ENCODE measurements at places on chromosomes 5 and 9.

- no peak for DNase-seq
Measured at GRCh38 chr9:128503870-128504269, 649 bp upstream of the GLE1 start.

- DNase-seq = no peak
Measured at GRCh38 chr5:171299851-171300250, 9.2 kb upstream of the TLX3 start.

DNA sequence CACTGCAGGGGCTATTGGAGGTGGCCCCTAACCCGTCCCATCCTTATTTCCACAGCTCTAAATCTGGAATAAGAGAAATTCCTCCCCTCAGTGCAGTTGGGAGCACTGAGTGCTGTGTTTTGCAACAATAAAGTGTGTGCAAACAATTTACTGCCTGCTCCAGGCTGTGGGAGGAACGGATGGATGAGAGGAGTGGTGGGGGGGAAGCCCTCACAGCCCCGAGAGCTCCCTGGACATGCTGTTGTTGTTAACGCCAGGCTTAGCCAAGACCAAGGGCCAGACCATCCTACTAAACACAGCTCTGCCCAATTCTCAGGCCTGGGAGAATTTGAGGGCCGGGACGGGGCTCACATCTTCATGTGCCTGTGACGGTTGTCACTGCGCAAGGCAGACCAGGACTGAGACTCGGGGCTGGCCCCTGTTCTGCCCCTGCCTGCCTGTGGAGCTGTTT lies 200.2 kb downstream of the DAB2IP start:
- DNase-seq = no peak

- DNase-seq = no peak
Measured at GRCh38 chr9:78044189-78044588, 12.6 kb upstream of the GNAQ start.

GRCh38 chr9:124792257-124793014 lies 15.5 kb downstream of the OLFML2A start:
- DNase-seq = no peak

DNA sequence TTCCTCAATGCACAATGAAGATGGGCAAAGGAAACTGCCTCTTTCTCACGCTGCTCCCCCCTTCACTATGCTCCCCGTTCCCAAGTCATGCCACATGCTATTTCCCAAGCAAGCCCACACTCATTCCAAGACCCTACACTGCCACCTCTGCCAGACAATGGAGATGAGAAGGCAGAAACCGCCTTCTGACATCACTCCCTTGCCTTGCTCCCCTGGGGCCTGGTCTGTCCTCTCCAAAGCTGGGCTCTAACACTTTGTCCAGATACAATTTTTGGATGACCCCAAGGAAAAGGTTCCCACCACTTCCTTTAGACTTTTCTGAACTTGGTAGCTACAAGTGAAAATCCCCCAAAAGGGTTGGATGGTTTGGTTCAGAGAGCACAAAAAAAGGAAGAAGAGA lies 7.2 kb upstream of the ADRA1B start:
- no peak for DNase-seq

GRCh38 chr9:85064811-85065371 lies 395.4 kb downstream of the NTRK2 start:
- DNase-seq = no peak

DNA sequence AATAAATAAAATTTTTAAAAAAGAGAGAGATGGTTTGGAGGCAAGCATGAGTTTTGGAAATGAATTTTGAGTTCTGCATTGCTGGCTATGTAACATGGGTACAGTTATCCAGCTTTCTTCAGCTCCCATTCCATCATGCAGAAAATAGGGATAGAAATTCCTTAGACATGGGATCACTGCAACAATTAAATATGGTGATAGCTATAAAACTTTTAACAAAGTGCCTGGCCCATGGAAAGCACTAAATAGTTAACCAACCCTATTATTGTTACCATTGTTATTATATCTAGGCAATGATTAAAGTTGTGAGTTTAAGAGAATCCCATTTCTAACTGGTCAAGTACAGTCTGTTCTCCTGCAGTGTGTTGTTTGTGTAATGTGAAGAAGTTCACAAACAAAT lies 115.4 kb upstream of the GAS1 start:
- no peak for DNase-seq

DNA sequence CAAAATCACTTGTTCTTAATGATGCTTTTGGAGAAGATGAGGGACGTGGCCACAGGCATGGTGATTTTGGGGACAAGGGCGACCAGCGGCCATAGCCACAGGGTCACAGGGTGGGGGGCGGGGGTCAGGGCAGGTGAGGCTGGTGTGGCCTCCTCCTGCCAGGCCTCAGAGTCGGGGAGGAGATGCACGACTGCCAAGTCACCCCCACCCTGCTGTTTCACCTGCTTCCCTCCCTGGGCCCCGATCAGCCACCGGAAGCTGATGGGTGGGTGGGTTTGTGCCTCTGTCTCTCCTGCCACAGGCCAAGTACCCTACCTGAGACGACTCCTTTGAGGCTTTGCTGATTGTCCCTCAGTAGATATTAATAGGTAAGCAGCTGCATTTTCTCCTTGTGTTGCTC lies 199.3 kb downstream of the PAX5 start:
- DNase-seq = no peak

GRCh38 chr5:98635656-98636055 lies 137.8 kb upstream of the RGMB start:
- DNase-seq = no peak

DNA sequence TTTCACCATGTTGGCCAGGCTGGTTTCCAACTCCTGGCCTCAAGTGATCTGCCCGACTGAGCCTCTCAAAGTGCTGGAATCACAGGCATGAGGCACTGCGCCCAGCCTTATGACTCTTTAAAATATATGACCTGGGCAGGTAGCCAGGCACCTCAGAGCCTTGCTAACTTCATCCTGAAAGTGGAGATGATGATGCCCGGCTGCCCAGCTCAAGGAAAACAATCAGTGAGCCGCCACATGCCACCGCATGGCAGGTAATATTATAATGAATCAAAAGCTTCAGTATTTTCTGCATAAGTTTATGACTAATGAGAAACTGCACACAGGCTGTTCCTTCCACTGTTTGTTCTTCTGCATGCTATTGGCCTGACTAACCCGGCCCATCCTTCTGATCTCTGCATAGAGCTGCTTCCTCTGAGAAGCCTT lies 30.4 kb upstream of the DMRT1 start:
- DNase-seq = no peak

DNA sequence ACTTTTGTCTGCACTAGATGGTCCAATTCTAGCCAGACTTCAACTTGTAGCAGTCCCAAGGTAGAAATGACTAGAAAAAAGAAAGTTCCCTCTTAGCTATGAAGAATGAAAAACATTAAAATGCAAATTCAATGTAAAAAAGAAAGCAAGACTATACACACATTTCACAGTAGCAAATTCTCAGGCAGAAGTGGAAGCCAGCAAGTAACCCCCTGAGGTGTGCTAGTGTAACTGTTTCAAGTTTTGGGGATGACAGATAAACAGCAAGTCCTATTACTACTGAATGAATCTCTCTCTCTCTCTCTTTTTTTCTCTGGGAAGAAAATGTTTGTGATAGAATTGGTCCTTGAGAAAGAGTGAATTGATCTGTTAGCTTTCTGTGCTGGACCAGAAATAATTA lies 185.6 kb downstream of the EFNA5 start:
- DNase-seq = no peak

GRCh38 chr9:99489060-99489413 lies 267.0 kb downstream of the SEC61B start:
- DNase-seq = peak; percentile 65

DNA sequence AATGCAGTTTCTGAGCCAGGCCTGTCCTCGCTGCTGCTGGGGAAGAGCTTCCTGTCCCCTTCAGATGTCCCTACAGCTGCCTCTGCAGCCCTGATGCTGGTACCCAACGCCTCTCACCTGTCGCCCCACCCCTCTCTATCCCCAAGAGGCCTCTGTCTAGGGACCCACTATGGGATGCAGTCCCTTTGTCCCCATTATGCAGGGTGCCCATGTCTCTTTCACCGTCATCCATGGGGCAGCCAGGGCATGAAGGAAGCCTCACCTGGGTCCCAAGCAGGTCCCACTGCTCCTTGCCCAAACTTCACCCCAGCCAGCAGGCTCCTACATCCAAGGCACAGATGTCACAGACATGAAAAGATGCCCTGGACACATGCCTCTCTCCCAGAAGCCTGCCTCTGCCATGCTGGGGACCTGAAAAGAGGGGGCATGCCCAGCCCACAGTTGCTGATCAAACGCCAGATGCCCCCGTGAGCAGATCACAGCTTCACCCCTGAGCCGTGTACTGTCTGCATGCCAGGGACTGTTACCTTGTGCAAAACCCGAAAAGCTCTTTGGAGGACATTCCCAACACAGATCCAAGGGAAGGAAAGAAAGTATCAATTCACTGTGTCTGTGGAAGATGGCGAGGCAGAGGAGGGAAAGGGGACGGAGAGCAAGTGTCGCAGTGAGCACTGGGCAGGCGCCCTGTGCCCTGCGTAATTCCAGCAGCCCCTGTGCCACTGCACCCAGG lies 81.0 kb downstream of the ADAMTS2 start:
- no peak for DNase-seq

- no peak for DNase-seq
Measured at GRCh38 chr5:143966280-143966679, 154.3 kb downstream of the HMHB1 start.

- no peak for DNase-seq
Measured at GRCh38 chr5:17069995-17070511, 134.0 kb upstream of the MYO10 start.

- DNase-seq = no peak
Measured at GRCh38 chr9:89454498-89455355, 43.2 kb downstream of the SEMA4D start.

DNA sequence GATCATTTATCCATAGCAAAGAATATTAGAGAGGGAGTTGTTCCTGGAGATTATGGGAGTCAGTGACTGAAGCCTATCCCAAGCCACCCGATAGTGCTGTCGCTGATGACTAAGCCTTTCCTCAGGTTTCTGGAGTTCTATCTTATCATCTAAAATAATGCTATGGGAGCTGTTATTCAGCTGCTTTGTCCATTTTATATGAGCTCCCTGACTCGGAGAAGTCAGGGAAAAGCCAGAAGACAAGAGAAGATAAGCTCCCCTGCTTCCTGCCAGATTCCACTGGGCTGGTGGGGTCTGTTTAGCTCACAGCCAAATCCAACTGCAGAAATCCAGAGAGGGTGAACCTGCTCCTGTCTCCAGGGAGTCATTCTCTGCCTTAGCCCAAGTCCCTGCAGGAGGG lies 148.2 kb downstream of the DROSHA start:
- DNase-seq = no peak

DNA sequence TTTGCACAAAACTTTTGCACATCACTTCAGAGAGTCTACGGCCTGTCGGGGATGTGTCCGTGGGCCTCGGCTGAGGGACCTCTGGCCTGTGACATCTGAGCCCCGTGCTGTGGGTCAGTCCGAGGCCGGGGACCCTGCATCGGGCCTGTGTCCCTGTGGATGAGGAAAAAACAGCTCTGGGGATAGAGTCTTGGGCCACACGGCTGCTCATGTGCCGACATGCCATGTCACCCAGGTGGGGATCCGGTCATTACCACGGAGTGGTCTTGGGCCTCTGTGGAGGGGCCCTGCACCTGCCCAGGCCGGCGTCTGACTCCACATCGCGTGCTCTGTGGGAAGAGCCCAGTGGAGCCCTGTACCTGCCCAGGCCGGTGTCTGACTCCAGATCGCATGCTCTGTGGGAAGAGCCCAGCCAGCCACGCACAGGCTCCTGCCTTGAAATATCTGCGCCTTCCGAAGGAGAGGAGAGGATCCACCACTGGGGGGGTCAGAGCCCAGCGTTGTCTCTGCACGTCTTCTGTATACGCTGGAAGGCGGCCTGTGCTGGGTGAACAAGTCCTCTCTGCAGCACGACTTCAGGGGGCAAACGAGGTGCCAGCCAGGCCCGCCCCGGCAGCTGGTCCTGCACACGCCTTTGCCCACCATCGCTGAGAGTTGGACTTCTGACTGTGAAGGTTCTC lies 27.5 kb upstream of the IRX4 start:
- DNase-seq = no peak

DNA sequence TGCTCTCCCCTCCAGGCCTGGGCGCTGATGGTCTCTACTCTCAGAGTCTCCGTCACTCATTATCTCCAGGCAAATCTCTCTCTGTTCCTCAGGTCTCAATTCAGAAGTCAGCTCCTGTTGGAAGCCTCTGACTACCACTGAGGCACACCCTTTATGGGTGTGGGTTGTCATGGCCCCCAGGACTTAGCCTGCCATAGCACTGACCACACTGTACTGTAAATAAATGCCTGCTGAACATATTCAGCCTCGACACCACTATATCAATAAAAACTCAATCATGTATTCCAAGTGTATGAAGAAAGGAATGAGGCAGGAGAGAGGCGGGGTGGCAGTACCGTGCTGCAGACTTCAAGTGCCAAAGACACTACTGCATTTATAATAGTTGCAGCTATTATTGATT lies 88.9 kb downstream of the PCDH1 start:
- DNase-seq = no peak

DNA sequence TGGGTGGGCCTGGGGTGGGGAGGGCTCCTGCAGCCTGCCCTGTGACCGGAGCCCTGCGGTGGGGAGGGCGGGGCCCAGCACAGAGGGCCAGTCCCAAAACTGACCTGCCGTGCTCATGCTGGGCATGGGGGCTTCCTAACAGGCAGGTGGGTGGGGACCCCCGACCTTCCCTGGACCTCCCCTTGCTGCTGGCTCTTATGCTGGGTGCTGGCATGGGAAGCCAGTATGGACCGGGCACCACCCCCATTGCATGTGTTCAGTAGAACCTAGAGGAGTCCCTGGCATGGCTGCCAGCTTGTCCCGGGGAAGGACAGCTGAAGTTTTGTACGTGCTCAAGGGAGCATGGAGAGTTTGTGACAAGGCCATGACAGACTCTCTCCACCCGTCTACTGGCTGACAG lies 37.1 kb downstream of the WNK2 start:
- no peak for DNase-seq

DNA sequence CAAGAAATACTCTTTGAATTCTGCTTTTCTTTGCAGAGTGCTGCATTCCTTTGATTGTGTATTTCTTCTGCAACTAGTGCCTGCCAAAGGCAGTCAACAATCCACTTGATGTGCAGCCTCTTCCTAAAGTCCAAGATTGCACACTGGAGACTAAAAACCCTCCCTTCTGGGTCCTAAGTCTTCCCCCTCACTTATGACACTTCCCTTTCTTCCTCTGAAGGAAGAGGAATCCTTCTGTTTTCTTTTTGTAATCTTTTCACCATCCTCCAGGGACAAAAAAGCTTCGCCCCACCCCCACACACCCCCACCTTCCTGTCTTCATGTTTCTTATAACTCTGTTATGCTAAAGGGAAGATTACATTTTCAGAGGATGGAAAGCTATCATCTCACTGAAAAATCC lies 39.9 kb downstream of the WDR36 start:
- no peak for DNase-seq

DNA sequence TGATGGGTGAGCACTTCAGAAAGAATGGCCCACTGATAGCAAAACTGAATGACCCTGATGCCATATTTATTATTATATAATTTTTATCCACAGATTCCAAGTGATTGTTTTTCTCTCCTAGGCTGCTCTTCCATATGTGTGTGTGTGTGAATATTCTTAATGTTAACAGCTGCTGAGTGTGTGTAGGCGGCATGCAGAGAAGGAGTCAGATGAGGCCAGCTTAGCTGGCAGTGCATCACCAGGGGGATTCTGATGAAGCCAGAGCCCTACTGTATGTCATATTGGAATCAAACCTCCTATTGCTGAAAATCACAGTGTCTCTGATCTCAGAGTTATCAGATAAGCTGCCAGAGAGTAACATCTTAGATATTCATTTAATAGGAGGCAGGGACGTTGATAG lies 177.1 kb downstream of the DMAC1 start:
- DNase-seq = no peak
